ENCODE measurements at places on chromosomes 16 and 17.

DNA sequence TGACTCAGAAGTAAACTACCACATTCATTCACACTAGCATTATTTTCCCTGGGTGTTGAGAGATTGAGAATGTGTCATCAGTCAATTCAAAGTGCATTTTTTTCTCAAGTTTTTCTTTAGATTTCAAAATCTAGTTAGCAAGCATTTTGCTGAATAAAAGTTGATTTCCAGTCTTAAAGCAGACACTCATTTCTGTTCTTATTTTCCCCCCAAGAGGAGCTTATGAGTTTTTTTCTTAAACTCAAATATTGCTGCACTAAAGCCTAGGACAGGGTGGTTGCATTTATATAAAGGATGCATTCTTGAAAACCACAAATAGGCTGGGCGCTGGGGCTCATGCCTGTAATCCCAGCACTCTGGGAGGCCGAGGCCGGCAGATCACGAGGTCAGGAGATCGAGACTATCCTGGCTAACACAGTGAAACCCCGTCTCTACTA is 15.3 kb downstream of the CDH3 start:
- DNase-seq, result no peak

- no peak for DNase-seq
Measured at GRCh38 chr16:83774066-83774465, 33.7 kb upstream of the HSBP1 start.

DNA sequence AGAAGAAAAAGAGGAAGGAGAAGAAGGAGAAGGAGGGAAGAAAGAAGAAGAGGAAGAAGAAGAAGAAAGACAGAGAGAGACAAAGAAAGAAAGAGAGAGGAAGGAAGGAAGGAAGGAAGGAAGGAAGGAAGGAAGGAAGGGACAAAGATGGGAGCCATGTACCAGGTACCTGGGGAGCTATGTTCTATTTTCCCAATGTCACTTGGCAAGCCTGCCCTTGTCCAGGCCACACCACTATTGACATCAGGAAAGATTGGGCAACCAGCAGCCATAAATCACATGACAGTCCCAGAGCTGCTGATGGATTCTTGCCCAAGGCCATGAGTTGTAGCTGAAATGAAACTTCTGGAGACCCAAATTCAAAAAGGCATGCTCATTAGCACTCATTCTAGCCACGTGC is 2.7 kb upstream of the CES1 start:
- no peak for DNase-seq

- DNase-seq, result no peak
Measured at GRCh38 chr17:183021-183420, 1.6 kb upstream of the DOC2B start.

- DNase-seq, result no peak
Measured at GRCh38 chr16:29719063-29719462, 26.7 kb downstream of the C16orf54 start.

GRCh38 chr17:51733166-51733565 is 425.3 kb downstream of the CA10 start:
- no peak for DNase-seq

GRCh38 chr17:29363716-29364115 is 26.4 kb upstream of the TAOK1 start:
- no peak for DNase-seq

- DNase-seq, result no peak
Measured at GRCh38 chr17:3989041-3989886, 25.0 kb upstream of the ATP2A3 start.

DNA sequence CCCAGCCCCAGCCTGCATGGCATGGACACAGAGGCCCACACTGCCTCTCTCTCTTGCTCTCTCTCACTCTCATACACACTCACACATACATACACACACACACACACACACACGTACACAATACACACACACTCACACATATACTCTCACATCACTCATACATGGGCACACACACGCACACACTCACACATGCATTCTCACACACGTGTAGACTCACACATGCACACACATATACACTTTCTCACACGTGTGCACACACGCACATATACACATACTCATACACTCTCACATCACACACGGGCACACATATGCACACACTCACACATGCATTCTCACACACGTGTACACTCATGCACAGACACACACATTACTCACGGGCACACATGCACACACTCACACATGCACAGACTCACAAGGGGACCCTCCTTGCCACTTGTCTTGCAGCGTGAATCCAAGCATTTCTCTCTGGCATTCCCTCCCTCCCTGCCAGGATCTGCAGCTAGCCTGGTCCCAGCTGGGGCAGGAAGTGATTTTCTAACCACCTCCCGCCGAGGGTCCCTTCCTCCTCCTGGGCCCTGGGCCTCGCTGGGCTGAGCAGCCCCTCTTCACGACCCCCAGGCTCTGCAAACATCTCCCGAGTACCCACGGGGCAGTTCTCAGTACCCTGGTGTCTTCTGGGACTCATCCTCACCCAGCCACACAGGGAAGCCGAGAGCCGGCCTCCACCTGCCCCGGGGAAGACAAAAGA is 37.5 kb downstream of the IL21R start:
- no peak for DNase-seq

DNA sequence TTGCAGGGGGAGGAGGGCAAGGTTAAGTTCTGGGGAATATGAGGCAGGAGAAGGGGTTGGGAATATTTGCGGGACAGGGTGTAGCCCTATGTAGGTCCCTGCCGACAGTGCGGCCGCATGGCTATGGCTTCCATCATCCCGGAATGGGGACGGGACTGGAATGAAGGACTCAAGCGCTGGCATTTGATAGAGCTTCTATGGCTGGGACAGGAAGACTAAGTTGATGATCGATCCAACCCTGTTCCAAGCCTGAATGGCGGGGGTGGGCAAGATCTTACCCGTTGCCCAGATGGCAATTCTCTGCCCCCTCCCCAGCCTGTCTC is 47.1 kb downstream of the SRCIN1 start:
- no peak for DNase-seq

DNA sequence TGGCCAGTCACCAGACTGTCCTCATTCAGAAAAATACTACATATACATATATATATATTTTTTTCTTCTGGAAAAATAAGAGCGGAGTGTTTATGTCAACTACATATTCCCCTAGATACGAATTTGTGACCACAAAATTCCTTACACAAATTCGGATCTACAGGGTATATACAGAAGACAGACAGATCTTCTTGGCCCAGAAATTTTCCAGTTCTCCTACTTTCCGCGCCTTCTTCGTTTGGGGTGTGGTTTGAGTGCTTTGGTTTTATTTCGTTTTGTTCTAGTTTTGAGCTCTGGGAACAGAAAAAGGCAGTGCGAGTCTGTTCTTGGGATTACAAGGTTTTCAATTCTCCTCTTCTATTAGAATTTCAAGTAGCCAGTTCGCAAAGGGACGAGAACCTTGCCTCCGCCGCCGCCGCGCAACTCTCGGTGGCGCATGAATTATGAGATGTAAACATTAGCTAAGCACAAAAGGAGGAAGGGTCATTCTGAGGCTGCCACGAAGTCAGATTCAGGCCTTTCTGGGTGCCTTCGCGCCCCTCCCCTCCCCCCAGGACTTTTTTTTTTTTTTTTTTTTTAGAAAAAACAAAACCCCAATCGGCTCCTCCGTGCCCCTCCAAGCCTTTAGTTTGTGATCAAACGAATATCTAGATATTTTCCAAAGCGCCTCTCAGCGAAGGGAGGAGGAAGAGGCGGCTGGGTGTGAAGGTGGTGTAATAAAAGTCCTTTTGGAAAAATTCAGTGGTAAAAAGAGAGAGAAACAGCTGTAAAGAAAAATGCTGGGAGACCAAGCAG is 1.8 kb upstream of the HOXB4 start:
- DNase-seq, result no peak

GRCh38 chr16:68668266-68668665 is 23.2 kb downstream of the CDH3 start:
- peak; percentile 59 for DNase-seq

DNA sequence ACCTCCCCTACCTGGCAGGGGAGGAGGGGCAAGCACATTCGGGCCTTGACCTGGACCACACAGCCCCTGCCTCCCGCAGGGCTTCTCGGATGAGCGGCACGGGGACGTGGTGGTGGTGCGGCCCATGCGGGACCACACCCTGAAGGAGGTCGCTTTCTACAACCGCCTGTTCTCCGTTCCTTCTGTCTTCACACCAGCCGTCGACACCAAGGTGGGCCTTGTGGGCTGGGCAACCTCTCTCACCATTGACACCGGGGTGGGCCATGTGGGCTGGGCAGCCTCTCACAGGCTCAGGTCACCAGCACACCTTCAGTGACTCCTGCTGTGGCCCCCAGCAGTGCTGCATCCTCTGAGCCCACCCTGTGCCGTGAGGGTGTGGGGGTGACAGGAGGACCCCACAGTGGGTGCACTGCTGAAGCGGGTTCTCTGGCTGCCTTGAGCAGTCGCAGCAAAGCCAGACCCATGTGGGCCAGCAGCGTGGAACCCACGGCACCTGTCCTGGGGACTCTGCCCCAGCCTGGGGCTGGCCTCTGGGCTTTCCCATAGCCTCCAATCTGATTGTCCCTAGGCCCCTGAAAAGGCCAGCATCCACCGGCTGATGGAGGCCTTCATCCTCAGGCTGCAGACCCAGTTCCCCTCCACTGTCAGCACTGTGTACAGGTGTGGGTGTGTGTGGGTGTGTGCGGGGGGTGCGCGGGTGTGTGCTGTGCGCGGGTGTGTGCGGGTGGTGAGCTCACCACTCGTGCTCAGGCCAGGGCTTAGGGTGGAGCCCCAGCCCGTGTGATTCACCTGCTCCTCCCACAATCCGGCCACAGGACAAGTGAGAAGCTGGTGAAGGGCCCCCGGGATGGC is 7.5 kb downstream of the CTU2 start:
- no peak for DNase-seq

DNA sequence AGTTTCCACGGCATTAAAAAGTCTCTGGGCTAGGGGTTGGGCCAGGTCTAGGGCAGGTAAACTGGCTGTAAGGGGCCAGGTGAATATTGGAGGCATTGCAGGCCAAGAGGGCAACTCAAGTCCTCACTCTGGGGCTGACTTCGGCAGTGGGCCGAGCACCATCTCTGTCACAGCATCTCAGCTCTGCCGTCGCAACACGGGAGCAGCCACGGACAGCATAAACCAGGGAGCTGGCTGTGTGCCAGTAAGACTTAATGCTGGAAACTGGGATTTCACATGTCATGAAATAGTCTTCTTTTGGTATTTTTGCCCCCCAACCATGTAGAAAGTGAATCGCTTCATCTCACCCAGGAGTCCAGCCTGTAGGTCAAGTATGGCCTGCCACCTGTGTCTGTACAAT is 12.6 kb upstream of the LGALS9 start:
- no peak for DNase-seq

DNA sequence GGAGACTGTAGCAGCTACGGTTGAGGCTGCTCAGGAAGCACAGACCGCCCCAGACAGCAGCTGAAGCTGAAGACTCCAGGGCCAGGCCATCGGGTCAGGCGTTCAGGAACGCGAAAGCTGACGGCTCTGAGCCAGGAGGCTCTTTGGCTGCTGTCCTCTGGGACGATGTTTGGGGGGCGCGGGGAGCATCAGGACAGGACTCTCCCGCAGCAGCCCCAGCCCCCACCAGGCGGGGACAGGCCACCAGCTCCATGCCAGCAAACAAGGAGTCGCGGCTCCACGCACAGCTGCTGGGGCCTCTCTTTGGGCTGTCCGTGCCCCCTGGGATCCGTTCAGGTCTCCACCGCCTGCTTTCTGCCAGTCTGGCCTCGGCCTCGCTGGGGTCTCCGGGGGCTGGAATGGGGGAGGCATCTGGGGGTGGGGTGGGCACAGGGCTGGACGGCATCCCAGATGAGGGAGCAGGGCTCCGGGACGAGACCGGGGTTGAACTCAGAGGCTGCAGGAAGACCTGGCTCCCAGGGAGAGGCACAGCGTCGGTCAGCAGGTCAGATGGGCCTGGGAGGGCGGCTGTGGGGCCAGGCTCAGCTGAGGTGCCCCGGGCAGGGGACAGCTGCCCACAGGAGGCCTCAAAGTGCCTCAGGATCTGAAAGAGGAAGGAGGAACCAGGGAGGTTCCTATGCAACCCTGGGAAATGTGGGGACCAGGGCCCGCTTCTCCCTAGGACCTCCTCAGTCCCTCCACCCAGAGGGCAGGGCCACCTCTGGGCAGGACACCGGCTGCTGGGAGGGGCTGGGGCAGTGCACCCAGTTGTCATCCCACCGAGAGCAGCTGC is 6.3 kb upstream of the CEP131 start:
- DNase-seq, result no peak

DNA sequence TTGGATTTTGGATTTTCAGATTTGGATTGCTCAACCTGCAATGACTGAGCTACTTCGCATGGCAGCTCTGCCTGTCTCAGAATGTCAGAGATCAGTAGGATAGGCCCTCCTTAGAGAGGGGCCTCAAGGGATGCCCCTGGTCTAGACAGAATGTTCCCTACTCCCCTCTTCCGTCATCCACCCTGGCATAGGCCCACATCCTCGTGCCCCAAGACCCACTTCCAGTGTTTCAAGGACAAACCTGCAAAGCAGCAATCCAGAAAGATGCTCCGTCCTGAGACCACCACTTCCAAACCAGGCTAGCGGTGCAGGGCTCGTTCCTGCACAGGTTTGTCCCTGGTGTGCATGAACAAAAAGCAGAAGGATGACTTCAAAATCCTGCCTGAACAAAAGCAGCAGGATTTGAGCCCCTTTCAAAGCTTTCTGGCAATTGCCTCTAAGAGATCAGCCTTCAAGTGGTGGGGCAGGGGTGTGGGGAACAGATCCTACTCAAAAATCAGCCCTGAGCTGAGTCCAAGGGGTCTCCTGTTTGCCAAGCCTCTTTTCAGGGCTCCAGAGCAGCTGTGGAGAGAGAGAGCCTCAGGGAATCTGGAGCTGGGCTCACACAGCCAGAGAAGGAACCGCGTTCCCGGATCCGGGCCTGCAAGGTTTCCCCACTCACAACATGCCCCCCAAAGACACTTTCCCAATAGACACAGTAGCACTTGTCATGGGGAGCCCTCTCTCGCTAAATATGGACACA is 121.1 kb downstream of the SOCS1 start:
- no peak for DNase-seq

- DNase-seq, result no peak
Measured at GRCh38 chr17:61337290-61337689, 62.4 kb upstream of the TBX2 start.

DNA sequence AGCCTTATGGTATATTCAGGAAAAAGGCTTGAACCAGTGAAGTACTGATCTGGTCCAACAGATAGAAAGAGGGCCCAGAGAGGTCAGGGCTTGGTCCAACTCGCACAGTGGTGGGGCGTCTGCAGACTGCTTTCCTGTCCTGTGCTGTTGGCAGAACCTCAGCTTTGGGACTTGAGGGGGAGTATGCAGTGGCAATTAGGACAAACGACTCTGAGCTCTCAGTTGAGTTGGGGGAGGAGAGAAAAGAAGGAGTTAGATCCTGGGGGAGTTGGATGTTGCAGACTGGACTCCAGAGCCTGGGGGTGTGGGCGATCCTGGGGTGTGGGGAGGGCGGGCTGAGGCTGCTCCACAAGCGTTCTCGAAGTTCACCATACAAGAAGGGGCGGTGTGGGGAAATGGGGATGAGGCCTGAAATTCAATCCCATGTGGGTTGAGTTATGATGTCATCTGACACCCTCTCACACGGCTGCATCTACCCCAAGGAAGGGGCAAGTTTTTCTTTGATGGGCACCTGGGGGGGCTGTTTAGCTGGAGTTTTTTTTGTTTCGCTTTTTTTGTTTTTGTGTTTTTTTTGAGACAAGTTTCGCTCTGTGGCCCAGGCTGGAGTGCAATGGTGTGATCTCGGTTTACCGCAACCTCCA is 14.6 kb downstream of the GRB7 start:
- DNase-seq, result no peak

- DNase-seq, result no peak
Measured at GRCh38 chr16:77897129-77897437, 108.7 kb downstream of the VAT1L start.

Measured in activated T-cell treated with anti-CD3 and anti-CD28 coated beads, Interleukin-2, amount 50 U/mL, for 48 hours (primary cell).